ENCODE measurements at places on chromosomes 2 and 18.

DNA sequence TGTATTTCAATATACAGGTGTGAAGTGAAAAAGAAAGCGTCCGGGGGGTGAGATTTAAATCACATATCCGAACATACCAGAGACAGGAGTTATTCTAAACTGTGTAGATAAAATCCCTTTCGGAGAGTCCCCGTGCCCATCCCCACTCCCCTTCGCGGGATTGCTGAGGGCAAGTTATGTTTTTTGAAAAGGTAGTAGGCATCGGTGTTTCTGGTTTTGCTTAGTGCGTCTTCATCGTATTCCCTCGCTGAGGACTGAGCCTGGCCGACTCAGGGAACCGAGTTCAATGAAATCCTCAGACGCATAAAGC, 583.4 kb downstream of the ZEB2 start:
- no peak for DNase-seq

GRCh38 chr2:130355578-130356431, at the start of gene PTPN18:
PTPN18 (plus strand) TSS chr2:130356056; CDS start chr2:130356108, 52 bp downstream.
- DNase-seq: peak; percentile 59

GRCh38 chr18:79529296-79529695, 133.6 kb downstream of the NFATC1 start:
- no peak for DNase-seq

- DNase-seq: no peak
Measured at GRCh38 chr18:35572644-35573043, 8.9 kb upstream of the GALNT1 start.

DNA sequence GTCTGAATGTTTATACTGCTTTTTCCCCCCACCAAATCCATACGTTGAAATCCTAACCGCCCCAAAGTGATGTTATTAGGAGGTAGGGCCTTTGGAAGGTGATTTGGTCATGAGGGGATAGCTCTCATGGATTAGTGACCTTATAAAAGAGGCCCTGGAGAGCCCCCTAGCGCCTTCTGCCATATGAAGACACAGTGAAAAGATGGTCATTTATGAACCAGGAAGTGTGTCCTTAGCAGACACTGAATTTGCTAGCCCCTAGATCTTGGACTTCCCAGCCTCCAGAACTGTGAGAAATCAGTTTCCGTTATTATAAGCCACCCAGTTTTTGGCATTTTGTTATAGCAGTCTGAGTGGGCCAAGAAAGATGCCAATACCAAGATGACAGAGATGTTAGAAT, 7.2 kb upstream of the TSN start:
- no peak for DNase-seq

DNA sequence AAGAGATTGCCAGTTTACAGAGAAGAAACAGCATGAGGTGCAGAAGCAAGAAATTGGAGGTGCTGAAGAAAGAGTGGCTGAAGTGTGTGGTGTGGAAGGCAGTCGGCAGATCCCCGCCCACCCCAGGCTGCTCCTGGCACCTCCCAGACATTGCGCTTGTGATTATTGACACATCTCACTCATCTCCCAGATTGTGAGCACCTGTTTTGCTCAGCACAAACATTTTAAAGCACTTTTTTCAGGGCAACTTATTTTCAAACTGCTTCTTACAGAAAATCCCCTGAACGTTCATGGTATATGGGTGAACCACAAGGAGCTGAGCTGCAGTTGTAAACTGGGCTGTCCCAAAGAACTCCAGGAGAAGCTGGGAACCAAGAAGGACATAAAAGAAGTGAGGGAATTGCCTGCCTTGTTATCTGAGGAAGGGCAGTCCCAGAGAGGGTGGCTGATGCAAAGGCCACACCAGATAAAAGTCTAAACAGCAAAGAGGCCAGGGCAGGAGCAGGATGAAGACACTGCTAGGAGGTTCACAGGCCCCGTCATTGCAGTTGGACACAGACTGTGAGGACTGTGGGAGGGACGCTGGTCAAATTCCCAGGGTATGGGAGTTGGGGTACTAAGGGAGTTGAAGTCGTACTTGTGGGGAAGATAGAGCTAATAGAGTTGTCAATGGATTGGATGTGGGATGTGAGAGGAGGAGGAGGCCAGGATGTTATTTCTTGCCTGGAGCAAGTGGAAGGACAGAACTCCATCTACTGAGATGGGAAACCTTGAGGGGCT, 65.1 kb downstream of the INPP4A start:
- no peak for DNase-seq

DNA sequence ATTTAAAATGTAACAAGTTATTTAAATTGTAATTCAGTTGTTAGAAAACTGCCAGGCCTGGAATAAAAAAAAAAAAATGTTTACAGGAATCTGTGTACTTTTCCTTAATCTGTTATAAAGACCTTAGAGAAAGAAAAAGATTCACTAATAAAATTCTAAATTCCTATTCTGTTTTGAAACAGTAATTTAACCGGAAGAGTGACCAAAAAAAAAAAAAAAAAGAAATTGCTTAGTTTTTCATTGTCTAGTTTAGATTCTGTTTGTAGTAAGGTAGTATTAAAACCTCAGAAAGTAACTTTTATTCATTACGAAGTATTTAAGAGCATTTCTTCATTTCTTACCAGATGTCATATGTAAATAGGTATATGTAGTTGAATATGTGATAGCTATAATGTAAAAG, 2.5 kb downstream of the REL start:
- no peak for DNase-seq

DNA sequence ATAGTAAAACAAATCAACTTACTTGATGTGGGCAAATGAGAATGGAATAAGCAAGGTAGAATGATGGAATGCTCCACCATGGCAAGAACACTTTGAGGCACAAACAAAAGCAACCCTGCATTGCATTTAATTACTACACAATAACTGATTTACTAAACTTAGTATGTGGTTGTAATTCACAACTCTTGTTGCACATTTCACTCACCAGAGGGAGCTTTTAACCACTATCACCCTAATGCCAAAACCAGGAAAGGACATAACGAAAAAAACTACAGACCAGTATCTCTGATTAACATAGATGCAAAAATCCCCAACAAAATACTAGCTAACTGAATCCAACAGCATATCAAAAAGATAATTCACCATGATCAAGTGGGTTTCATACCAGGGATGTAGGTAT, 659.8 kb downstream of the CPS1 start:
- no peak for DNase-seq

DNA sequence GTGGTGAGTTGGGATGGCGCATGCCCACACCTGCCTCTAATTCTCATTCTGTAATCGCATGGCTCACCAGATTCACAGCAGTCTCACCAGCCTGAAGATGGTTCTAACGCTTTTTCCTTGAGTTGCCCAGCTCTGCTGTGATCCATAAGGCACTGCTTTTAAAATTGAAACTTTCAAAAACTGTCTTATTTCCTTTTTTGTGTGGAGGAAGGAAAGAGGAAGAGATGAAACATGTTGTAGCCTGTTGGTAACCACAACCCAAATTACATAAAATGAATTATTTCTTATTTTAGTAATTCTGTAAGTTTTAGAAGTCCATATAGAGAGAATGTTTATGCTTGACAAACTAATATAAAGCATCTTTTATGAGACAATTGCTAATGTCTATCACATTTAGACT, 165.4 kb downstream of the RBM43 start:
- no peak for DNase-seq

DNA sequence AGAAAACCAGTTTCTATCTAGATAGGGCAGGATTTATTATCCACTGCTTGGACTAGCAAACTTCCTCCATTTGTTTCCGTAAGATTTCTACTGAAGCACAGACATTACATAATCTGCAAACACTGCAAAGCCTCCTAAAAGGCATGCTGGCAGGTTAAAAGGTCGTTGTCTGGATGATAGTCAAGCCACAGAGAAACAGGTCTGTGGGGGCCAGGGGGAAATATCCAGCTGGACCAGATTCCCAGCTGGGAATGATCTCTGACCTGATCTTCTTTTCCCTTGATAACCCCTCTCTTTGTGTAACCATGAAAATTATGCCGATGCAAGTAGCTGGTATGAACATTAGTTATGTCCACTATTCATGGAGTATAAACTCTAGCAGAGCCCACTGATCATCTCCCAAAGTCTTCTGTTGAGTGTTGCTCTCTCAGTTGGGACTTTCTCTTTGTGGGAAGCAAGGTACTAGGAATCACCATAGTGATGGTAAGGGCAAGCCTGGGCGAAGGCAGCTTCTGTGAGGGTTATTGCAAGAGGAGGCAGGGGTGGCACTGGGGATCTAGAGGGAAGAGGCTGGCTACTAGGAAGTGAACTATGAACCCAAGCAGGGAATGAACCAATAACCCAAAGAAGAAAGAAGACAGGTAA, 61.3 kb downstream of the GDF7 start:
- no peak for DNase-seq

- DNase-seq: no peak
Measured at GRCh38 chr2:174681099-174682006, 82.9 kb downstream of the CHRNA1 start.

GRCh38 chr2:216695401-216695821, at the start of gene IGFBP5:
IGFBP5 (minus strand) TSS chr2:216695549; CDS start chr2:216694775, 774 bp downstream.
- peak; percentile 25 for DNase-seq

GRCh38 chr2:230256733-230257332, 31.3 kb downstream of the SP140 start:
- DNase-seq: no peak

GRCh38 chr2:23681356-23682140, 245.4 kb downstream of the ATAD2B start:
- no peak for DNase-seq

DNA sequence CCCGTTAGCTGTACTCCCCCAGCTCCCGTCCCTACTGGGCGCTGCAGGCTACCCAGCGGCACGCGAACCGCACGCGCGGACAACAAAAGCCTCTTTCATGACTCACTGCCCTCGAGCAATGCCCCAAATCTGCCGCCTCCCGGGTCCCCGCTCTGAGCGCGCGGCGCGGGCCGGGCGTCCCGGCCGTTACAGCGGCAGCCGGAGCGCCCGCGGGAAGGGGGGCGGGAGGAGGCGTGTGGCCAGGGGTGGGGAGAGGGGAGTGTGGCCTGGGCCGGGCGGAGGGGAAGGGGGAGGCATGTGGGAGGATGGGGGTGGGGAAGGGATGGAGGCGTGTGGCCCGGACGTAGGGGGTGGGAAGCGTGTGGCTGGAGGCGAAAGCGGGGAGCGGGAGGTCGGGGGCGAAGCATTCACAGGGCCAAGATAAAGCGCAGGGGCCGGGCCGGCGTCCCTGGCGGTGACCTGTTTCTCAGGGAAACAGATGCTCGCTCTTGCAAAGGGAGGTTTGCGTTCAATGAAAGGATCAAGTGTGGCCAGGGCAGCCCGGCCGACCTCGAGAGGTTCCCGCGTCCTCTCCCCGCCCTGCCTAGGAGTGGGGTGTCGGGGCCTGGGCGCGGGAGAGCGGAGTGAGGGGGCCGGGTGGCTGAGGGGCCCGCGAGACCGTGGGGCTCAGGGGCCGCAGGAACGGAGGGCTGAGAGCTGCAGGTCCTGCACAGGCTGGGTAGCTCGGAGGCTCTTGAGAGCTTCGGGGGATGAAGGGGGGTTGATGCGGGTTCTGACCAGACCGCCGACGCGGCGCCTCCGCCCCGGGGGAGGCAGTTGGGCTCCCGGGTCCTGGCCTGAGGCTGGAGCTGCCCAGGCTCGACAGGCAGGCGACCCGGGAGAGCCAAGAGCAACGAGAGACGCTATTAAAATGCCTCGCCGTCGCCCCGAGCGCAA, 3.5 kb upstream of the NEUROD1 start:
- DNase-seq: no peak

- DNase-seq: no peak
Measured at GRCh38 chr2:32752205-32752604, 124.4 kb downstream of the TTC27 start.

- no peak for DNase-seq
Measured at GRCh38 chr18:62717169-62717924, 2.0 kb downstream of the PHLPP1 start.

GRCh38 chr2:10915236-10915635, 3.5 kb downstream of the KCNF1 start:
- DNase-seq: no peak

GRCh38 chr2:53129851-53130250, 637.8 kb upstream of the CHAC2 start:
- no peak for DNase-seq

GRCh38 chr2:20365249-20365817, 14.7 kb upstream of the PUM2 start:
- no peak for DNase-seq

DNA sequence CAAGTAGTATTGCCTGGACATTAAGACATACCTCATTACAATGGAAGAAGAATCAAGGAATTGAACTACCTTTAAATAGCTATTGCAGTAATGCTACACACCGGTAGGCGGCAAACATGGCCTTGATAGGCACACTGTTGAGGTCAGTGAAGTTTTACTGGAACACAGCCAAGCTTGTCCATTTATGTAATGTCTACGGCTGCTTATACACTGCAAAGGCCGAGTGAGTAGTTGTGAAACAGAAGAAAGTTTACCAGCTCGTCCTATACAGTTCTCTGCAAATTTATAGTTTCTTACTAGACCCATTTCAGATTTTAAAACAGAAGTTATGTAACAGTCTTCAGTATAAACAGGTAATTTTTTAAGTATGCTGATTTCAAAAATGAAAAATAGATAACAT, 38.8 kb downstream of the PPP4R1 start:
- DNase-seq: no peak

- no peak for DNase-seq
Measured at GRCh38 chr2:174546519-174547506, 50.8 kb downstream of the WIPF1 start.

DNA sequence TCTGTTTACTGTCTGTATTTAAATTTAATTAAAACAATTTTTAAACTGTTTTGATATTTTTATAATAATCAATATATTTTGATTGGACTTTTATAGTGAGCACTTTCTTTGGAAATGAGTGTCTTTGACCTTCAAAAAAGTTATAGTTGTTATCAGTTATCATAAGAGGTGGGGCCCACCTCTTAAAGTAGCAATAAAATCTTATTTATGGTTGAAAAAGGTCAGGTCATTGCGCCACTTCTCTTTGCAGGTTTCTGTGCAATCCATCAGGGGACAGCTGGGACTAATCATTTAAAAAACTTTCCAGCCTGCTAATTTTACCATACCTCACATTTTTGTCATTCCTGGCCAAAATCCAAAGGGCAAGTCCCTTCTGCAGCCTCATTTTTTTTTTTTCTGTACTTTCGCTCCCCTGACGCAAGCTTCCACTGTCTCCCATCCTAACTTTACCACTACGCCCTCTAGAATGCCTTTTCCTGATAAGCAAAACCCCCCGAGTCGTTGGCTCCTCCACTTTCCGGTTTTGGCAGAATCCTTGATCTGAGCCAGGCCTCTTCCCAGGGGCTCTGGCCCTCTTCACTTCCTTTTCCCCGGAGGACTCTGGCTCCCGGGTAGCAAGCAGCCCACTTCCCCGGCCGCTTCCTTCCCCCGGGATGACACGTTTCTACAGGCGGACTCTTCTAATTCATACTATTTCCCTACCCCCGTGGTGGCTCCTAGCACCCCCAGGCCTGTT, 1.1 kb upstream of the SEH1L start:
- no peak for DNase-seq

- DNase-seq: no peak
Measured at GRCh38 chr18:58605027-58606020, 23.6 kb downstream of the ALPK2 start.

- no peak for DNase-seq
Measured at GRCh38 chr2:100752628-100753333, 67.2 kb upstream of the NPAS2 start.

- no peak for DNase-seq
Measured at GRCh38 chr18:63843008-63843407, 44.5 kb upstream of the SERPINB2 start.

All from GOT3 (cell line).